ENCODE measurements at places on chromosomes 3 and 15. TPM values are rescaled to one million over a fixed set of nuclear protein-coding genes. Genes with fewer than 3 reads are reported as not detected.

CASR gene
- 4.4 TPM for total RNA-seq

GPR87 gene
- 5.5 TPM for total RNA-seq

LTF gene
- total RNA-seq, result not detected

DNA sequence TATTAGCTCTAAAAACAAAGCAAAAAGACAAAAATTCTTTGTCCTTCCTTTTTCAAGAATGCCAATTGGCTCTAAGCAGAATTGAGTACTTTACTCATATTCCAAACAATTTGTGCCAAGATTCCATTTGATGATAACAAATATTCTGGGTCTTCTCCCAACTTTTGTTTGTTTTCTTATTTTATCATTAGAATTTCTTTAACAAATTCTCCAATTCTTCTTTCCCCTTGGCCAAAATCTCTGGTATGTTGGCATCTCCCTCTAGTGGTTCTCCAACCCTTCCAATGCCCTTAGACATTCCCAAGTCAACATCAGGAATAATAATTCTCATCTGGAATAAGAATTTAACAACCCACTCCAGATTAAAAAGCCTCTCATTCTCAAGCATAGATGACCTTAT, 5.3 kb downstream of the CPOX start:
- H3K27me3 ChIP-seq, result no peaks in the 10 kb centered on the region
- peaks cover 26% of the 10 kb centered on the region for H3K36me3 ChIP-seq
- DNase-seq, result no peak
- H3K4me3 ChIP-seq, result no peak overlapping the region
- H3K4me1 ChIP-seq, result peaks cover 15% of the 10 kb centered on the region

- DNase-seq, result no peak
- no peak overlapping the region for H3K27ac ChIP-seq
- H3K4me1 ChIP-seq, result no peaks in the 10 kb centered on the region
- no peaks in the 10 kb centered on the region for H3K36me3 ChIP-seq
- H3K27me3 ChIP-seq, result no peaks in the 10 kb centered on the region
These were observed 48.1 kb upstream of the CDV3 start for GRCh38 chr3:133525435-133525834.
